Renal cortical epithelial cell (primary cell): ENCODE measurements at places on chromosomes 2 and 18.

DNA sequence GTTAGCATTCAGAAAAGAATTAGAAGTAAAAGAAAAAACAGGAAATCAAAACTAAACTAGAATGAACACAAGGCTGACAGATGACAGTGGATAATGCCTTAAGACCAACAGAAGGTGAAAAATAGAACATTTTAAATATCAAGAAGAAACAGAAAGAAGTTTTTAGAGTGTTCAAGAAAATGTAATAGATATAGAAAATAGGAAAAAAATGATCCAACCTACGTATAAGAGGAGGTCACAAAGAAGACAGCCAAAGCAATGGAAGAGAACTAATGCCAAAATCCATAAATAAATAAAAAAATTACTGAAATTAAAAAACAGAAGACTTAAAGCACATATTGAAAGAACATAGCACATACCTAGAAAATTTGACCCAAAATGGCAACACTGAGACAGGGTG, 42.5 kb upstream of the EN1 start:
- no peak for DNase-seq

DNA sequence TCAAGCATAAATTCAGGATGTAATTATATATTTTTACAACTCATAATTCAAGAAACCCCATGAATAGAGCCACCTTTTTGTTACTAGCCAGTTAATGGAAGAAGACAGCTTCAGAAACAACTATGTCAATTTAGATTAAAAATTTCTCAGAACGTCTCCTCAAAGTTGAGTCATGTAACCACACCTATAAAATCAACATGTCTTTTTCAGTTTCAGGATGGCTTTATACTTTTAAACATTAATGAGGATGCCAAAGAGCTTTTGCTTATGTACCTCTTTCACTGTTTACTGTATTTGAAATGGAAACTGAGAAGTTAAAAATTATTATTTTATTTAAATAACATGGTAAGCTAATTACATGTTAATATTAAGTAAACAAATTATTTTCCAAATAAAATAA, 280.1 kb downstream of the PTH2R start:
- DNase-seq = peak; percentile 48

DNA sequence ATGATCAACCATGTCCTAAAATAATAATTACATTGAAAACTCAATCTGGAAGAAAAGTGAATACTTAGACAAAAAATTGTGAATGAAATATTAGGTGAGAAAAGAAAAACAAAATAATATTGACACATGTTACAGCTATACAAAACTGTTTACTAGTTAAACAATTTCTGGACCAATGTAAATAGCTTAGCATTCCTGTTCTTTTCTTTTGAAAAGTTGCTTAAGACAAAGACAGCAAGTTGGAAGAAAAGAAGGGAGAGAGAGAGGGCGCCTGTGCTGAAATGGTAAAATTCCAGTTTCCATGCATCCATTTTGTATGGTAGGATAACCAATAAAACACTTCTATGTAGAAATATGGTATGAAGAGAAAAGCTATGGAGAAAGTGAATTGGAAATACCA, 94.1 kb upstream of the RFX8 start:
- no peak for DNase-seq

GRCh38 chr2:57453945-57454344, 592.7 kb upstream of the VRK2 start:
- DNase-seq = no peak

DNA sequence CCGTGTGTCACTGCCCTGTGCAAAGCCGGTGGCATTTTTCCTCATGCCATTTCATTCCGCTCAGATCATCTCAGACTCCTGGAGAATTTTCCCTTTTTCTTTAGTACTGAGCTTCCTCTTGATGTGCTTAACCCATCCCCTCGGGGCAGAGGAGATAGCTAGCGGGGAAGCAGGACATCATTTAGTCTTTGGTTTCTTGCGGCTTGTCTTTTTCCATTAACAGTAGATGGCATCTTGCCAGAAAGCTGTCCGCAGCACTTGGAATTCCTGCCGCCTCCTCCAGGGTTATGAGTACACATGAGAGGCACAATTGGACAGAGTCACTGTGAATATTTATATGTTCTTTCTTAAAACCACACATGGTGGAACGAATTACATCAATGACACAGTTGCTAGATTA, 226.6 kb downstream of the ALPK2 start:
- DNase-seq = peak; percentile 46

- peak; percentile 38 for DNase-seq
These were observed 62.0 kb upstream of the FZD7 start for GRCh38 chr2:201971531-201972228.

- DNase-seq = no peak
These were observed 42.2 kb upstream of the EPG5 start for GRCh38 chr18:46009125-46009840.

GRCh38 chr2:222518570-222519381, 94.4 kb downstream of the SGPP2 start:
- peak; percentile 99 for DNase-seq

DNA sequence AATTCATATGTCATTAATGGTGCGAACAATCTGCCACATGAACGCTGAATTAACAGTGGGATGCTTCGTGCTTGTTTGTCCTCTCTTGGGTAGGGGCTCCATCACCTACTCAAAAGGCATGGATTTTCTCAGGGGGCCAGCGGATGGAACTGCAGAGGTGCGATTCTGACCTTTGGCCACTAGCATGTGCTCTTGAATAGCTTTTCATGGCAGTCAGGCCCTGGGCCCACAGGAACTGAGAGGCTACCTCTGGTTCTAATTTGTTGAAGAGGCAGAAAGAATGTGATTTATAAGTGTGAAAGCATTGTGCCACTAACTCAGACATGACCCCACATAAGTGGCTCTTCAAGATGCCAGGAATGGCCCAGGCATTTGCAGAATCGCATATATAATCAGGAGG, 283.2 kb downstream of the INSIG2 start:
- DNase-seq = peak; percentile 29

- DNase-seq = peak; percentile 4
These were observed 433.0 kb upstream of the CHAC2 start for GRCh38 chr2:53334610-53335009.

DNA sequence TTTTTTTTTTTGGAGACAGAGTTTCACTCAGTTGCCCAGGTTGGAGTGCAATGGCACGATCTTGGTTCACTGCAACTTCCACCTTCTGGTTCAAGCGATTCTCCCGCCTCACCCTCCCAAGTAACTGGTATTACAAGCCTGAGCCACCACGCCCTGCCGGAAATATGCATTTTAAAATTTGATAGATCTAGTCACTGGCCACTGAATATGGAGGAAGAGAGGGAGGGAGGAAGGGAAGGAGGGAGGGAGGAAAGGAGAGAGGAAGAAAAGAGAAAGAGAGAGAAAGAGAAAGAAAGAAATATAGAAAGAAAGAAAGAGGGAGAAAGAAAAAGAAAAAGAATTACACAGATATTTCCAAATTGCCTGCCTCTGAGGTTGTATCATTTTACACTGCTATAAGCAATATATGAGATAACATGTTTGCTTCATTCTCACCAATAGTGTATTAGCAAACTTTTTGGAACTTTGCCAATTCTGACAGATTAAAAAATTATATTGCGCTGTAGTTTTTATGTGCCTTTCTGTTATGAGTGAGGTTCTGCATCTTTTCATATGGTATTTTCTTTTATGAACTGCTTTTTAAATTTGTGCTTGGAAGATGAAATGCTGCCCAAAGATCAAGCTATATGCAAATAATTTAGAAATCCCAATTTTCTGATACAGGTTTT, 161.2 kb upstream of the MAP3K20 start:
- no peak for DNase-seq

DNA sequence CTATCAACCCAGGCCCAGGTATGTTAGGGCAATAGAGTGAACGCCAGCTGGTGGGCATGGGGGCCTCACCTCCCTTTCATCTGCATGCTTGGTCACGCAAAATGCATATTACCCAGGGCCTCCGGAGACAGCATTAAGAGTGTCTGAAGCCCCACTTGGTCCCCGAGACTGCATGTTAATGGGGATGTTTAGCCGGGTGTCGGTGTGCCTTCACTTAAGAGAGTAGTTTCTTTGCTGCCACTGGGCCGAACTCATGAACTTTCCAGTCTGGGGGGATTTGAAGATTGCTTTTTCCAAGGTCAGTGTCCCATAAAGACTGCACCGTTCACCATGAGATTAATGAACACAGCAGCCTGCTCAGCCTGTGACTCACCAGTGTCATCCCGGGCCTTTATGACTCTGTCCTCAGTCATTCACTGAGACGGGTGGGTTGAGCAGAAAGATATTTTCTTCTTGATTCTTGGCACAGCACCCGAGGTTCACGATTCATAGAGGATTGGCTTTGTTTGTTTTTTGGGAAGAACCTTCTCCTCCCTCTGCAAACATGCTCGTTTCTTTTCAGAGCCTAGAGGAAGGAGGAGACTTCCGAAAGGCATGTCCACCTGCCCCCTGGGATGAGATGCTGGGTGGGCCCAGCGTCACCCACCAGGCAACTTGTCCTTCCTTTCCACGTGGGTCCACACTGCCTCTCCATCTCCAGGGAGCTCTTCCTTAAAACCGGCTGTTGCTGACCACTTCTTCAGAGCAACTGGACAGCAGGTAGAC, 199.1 kb downstream of the GLI2 start:
- DNase-seq = peak; percentile 88

DNA sequence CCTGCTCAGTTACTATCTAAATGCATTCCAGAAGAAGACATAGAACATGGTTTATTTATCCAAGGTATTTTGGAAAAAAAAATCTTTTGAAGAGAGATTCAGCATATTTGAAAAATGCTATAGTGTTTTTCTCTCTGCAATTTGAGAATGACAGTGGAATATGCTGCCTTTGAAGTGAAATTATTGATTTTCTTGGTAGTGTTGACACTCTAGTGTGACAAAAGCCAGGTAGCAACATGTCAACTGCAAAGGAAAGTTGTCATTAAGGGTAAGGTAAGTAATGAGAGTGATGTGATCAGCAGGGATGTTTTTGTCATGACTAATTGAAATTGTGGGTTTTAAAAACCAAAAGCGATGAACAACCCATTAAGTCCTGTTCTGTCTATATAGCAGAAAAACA, 1387.1 kb upstream of the TMEFF2 start:
- DNase-seq = no peak

DNA sequence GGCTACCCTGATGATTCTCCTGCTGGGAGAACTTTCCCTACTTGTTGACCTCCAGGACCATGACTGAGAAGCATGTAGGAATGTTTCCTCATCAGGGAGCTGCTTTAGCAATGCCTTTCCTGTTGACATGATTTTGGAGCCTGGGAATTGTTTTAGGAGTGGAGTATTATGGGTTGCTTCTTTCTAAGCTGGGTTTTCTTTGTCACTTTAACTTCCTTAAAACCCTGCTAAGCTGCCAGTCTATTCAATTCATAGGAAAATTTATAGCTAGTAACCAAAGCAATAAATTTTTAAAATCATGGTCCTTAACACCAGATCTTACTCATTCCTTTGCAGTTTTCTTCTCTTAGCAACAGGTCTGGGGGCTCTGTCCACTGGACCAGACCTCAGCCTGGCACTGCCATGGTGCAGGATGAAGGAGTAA, 125.6 kb upstream of the TACR1 start:
- peak; percentile 12 for DNase-seq

- peak; percentile 68 for DNase-seq
These were observed 249.4 kb upstream of the UBE2E3 start for GRCh38 chr2:180730976-180731375.

- DNase-seq = no peak
These were observed 18.6 kb downstream of the DNMT3A start for GRCh38 chr2:25323042-25323514.

DNA sequence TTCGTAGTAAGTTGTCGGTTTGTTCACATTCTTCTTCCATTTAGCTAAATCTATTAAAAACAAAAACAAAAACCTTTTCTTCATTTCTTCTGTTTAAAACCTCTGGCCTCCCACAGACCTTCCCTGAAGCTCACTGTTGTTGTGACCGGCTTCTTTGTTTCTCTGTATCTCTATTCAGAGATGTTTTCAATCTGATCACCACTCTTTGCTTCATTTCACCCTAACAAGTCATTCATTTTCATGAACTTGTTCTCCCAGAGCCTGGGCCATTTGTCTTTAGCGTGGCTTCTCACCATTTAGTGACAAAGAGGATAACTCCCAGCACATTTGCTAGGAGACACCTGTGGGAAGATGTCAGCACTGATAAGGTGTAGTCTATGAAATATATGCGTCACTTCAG, 794.2 kb downstream of the ERBB4 start:
- DNase-seq = no peak

DNA sequence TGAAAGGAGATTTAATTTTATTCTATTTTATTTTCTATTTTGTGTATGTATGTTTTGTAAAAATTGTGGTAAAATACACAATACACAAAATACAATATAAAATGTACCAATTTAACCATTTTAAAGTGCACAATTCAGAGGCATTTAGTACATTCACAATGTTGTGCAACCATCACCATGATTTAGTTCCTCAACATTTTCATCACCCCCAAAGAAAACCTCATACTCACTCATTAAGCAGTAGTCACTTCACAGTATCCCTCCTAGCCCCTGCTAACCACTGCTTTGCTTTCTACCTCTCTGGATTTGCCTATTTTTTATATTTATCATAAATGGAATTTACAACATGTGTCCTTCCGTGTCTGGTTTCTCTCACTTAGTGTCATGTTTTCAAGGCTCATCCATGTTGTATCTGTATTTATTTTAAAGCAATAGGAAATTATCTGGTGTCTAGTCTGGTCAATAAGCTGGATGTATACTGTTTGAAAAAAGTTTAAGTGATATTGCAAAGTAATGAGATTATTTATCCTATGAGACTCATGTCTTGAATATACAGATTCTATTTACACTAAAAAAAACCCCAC, 77.9 kb upstream of the GLS start:
- DNase-seq = no peak

DNA sequence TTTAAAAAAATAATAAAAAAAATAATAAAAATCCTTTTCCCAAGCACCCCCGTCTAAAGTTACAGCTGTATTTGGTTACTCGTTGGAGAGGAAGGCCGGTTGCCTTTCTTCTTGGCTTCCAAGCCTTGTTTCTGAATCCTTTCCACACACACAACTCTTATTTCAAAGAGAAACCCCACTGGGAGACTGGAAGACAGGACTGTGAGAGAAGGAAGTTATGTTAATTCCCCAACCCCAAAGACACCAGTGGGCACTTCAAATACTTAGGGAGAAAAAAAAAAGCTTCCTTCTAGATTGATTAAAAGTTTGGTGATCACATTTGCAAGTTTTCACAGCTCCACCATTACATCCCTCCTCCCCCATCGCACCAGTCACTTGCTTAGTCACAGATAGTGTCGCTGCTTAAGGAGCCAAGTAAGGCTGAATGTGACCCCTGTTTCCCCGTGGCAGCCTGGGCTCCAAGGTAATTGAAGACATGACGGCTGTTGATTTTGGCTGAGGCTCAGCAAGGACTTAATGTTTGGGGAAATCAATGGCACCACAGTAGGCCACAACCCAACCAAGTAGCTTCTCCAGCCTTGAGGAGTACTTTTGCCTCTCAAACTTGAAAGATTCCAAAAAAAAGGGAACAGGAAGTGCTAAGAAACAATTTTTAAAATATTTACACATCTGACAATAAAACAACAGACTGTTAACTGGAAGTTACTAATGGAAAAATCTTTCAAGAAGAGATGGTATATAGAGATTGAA, 40.8 kb upstream of the FRZB start:
- no peak for DNase-seq

DNA sequence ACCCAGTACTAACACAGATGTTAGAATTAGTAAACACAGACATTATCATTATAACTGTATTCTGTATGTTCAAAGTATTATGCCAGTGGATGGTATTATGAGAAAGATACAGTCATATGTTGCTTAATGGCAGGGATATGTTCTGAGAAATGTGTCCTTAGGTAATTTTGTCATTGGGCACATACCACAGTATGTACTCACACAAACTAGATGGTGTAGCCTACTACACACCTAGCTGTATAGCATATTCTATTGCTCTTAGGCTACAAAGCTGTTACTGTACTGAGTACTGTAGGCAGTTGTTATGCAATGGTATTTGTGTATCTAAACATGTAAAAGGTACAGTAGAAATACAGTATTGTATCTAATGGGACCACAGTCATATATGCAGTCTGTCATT, 53.8 kb downstream of the GTF3C3 start:
- no peak for DNase-seq
